ENCODE measurements at places on chromosomes 3 and 15. TPM values are rescaled to one million over a fixed set of nuclear protein-coding genes. Genes with fewer than 3 reads are reported as not detected.

The FGD5 gene
- 0.17 TPM for total RNA-seq

The PP2D1 gene
- not detected for total RNA-seq

The IFT80 gene
- 27.9 TPM for total RNA-seq

The PATL2 gene
- 55.2 TPM for total RNA-seq

The CHRNA3 gene
- not detected for total RNA-seq

The CHRD gene
- not detected for total RNA-seq

The MGLL gene
- 2.1 TPM for total RNA-seq

The EXD1 gene
- not detected for total RNA-seq

The ISL2 gene
- not detected for total RNA-seq

The TGM5 gene
- not detected for total RNA-seq

The CLSTN2 gene
- not detected for total RNA-seq

The MAGI1 gene
- total RNA-seq = not detected

The ARPIN gene
- 0.06 TPM for total RNA-seq

The BBX gene
- total RNA-seq = 53.5 TPM

The ARNT2 gene
- not detected for total RNA-seq

The SEC22C gene
- 53.0 TPM for total RNA-seq

The ETV5 gene
- 1.4 TPM for total RNA-seq

The PLCB2 gene
- 173 TPM for total RNA-seq

All from activated naive CD8-positive, alpha-beta T cell treated with anti-CD3 and anti-CD28 coated beads, Interleukin-2, amount 10 ng/mL, durations not matched to agents 7 days and 5 days (primary cell).